ENCODE measurements at places on chromosomes 5 and 9. TPM values are rescaled to one million over a fixed set of nuclear protein-coding genes. Genes with fewer than 3 reads are reported as not detected.

The FCN2 gene
- not detected for total RNA-seq

The SLC6A18 gene
- not detected for total RNA-seq

The TOR4A gene
- total RNA-seq = 9.7 TPM

The FBN2 gene
- total RNA-seq = 18.5 TPM

The ALG2 gene
- total RNA-seq = 37.5 TPM

The INSL4 gene
- total RNA-seq = 0.81 TPM

The IFNK gene
- not detected for total RNA-seq

The MED10 gene
- total RNA-seq = 30.1 TPM

The ZNF300 gene
- total RNA-seq = 3.0 TPM

The IRX4 gene
- not detected for total RNA-seq

The OR1J2 gene
- not detected for total RNA-seq

The MARCOL gene
- total RNA-seq = not detected

The ACOT12 gene
- not detected for total RNA-seq

The OBP2B gene
- total RNA-seq = not detected

The ITGA1 gene
- 27.4 TPM for total RNA-seq

The IGFBPL1 gene
- total RNA-seq = 9.1 TPM

The FBP2 gene
- not detected for total RNA-seq

The ENC1 gene
- total RNA-seq = 31.3 TPM

The C9 gene
- total RNA-seq = not detected

The PCDHB6 gene
- total RNA-seq = 0.29 TPM

The RASGEF1C gene
- not detected for total RNA-seq

The KCNV2 gene
- not detected for total RNA-seq

The SVEP1 gene
- not detected for total RNA-seq

The LYRM7 gene
- 127 TPM for total RNA-seq

The ECSCR gene
- total RNA-seq = 0.53 TPM

The SLC6A7 gene
- total RNA-seq = not detected

The PCDHB3 gene
- 1.2 TPM for total RNA-seq

The PCDHGA10 gene
- total RNA-seq = 1.2 TPM

The C1QTNF2 gene
- 5.7 TPM for total RNA-seq

The MLANA gene
- total RNA-seq = not detected

The ENTPD8 gene
- total RNA-seq = not detected

The SHISAL2B gene
- total RNA-seq = not detected

The MBLAC2 gene
- total RNA-seq = 3.3 TPM

The TAF11L5 gene
- not detected for total RNA-seq

The ZDHHC11B gene
- not detected for total RNA-seq

The IFNA2 gene
- not detected for total RNA-seq

The GDNF gene
- total RNA-seq = 5.8 TPM

The PCDHGA9 gene
- 0.55 TPM for total RNA-seq

The KCNMB1 gene
- total RNA-seq = 0.44 TPM

The PCA3 gene
- total RNA-seq = not detected

The PTPRD gene
- not detected for total RNA-seq

The CKMT2 gene
- not detected for total RNA-seq

The MAMDC4 gene
- total RNA-seq = 1.0 TPM

The NDUFS6 gene
- total RNA-seq = 134 TPM

The RALGPS1 gene
- total RNA-seq = 2.4 TPM

All from SJSA1 (cell line).